ENCODE measurements at places on chromosomes 12 and 14. TPM values are rescaled to one million over a fixed set of nuclear protein-coding genes. Genes with fewer than 3 reads are reported as not detected.

LAG3 gene
- 1.2 TPM for total RNA-seq

PFKM gene
- 52.2 TPM for total RNA-seq

BTG1 gene
- total RNA-seq, result 81.0 TPM

SOCS2 gene
- 27.1 TPM for total RNA-seq

PRICKLE1 gene
- total RNA-seq, result 34.9 TPM
